ENCODE measurements at places on chromosomes 2 and 18.

DNA sequence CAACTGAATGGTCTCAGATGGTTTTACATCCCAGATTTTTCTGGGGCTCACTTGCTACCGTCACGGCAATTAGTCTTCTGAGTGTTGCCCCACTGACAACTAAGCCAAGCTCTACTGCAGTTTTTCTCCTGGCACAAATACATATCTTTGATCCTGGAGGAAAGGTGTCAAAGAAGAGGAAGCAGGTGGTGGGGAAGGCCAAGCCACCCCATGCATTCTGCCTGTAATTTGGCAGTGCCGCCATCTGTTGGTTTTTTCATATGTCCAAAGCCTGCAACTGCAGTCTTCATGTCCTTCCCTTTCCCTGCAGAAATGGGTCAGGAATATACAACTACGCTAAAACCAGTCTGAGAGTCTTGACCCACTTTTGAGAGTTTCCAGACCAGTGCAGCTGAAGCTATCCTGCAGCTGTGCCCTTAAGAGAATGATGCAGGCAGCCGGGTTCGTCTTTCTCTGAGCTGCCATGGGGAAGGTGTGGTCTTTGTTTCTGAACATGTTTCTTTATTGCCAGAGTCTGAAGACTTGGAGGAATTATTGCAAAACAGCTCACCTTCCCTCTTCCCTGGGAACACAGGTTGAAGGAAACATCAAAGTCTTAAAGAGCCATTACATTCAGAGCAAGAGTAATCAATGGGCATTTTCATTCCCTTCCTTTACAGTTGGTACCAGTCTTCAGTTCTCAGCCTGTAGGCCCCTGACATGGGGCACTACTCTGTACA, 71.8 kb upstream of the ATL2 start:
- DNase-seq, result no peak

- DNase-seq, result no peak
Observed at GRCh38 chr2:25078170-25079049, 36.5 kb downstream of the EFR3B start.

DNA sequence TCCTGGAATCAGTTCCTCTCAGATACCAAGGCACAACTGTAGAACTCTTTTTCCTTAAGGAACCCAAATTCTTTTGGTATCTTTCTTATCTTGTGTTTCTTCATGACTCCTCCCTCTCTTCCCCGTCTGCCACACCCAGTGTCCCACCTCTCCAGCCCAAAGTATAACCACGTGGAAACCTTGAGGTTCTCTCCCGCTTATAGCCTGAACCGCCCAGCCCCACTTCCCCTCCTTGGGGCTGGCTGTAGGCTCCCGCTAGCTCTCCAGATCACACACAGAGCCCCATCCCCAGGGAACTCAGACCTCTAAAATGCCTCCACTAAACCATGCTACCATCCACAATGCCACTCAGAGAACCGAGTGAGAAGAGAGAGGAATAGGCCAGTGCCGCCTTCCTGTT, 87.5 kb downstream of the MAPRE2 start:
- DNase-seq, result no peak

- DNase-seq, result no peak
Observed at GRCh38 chr2:45069684-45070083, 60.4 kb upstream of the SIX2 start.

GRCh38 chr2:190202604-190203003, 117.0 kb downstream of the HIBCH start:
- no peak for DNase-seq

DNA sequence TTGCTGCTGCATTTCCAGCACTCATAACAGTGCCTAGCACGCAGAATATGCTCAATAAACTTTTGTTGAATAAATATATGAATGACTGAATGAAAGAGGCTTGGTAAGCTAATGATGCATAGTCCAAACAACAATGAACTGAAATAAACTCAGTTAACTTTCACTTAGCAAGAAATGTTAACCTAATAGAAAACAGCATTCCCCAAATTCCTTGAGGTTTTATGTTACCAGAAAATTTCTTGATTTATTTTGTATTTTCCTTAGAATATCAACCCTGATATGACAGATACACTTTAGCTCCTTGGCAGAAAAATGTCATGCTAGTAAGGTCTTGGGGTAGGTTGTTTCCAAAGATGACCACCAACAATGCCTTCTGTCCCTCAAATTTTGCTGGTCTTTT, 217.4 kb downstream of the KCNE4 start:
- no peak for DNase-seq

DNA sequence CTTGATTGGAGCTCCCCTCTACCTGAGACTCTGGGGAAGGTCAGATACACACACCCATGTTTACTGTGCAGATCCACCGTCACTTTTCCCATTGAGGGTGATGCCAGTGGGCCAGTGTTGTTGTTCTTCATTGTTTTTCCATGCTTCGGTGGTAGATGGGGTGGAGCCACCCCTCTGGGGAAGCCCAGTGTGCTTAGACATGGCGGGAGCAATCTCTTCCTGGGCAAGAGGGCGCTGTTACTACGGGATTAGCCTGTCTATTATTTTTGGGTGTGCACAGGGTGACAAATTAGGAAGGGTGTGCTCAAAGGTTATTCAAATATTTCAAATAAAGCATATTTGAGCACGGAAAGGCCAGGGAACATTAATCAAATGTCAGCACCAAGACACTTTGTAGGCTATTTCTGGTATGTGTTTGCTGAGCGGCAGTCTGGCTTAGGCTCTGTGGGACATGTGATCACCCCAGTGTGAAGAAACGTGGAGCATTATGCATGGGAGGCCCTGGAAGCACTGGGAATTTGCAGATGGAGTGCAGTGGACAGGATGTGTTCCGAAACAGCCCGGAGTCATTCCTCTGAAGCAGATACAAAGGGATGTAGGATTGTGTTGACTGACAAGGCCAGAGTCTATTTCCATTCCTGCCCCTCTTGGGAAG, 34.8 kb upstream of the SMIM21 start:
- DNase-seq, result no peak

GRCh38 chr2:162295009-162295408, 23.5 kb downstream of the IFIH1 start:
- DNase-seq, result no peak

- no peak for DNase-seq
Observed at GRCh38 chr2:145090841-145091761, 571.2 kb upstream of the ZEB2 start.

GRCh38 chr2:54546518-54546917, 90.4 kb downstream of the SPTBN1 start:
- no peak for DNase-seq

GRCh38 chr2:216606551-216607276, 26.5 kb upstream of the IGFBP2 start:
- no peak for DNase-seq

- DNase-seq, result no peak
Observed at GRCh38 chr2:178770518-178770917, 36.7 kb downstream of the TTN start.

DNA sequence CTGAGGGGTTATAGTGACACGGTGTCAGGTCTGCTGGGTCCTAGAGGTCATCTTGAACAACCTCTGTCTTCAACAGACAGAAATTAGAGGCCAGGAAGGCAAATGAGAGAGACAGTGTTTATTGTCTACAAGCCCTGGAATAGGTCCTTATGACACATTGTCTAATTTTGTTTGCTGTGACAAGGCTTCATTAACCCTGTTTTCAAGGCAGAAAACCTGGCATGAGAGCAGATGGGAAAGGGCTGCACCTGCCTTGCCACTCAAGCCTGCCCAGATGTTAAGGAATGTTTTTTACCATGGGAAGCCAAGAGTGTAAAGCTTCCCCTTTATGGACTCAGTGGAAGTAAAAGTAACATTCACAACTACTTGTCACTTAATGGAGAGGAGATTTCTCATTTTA, 275.3 kb downstream of the KCNS3 start:
- DNase-seq, result no peak

DNA sequence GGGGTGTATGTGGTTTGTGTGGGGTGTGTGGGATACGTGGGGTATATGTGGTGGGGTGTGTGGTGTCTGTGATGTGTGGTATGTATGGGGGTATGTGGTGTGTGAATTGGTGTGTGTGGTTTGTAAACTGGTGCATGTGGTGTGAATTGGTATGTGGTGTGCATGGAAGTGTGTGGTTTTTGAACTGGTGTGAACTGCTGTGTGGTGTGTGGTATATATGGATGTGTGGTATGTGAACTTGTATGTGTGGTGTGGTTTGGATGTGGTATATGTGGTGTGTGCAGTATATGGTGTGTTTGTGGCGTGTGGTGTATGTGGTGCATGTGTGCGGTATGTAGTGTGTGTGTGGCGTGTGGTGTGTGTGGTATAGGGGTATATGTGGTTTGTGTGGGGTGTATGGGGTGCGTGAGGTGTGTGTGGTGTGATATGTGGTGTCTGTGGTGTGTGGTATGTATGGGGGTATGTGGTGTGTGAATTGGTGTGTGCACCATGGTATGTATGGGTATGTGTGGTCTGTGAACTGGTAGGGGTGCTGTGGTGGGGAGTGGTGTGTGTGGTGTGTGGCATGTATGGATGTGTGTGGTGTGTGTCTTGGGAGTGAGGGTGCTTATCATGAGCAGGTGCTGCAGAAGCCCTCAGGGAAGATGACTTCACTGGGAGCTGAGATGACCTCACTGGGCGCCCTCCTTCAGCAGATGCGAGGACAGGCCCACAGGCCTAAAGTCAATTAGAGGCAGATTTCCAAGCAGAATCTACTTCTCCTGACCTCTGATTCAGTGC, 209.6 kb upstream of the TNP1 start:
- no peak for DNase-seq

- DNase-seq, result no peak
Observed at GRCh38 chr2:176595986-176596385, 326.7 kb downstream of the MTX2 start.

GRCh38 chr18:62140259-62140658, 46.6 kb downstream of the PIGN start:
- no peak for DNase-seq

GRCh38 chr2:109510136-109511028, 103.4 kb downstream of the SEPTIN10 start:
- DNase-seq, result peak; percentile 95

GRCh38 chr18:11672846-11673454, 16.1 kb upstream of the GNAL start:
- DNase-seq, result peak; percentile 90

- no peak for DNase-seq
Observed at GRCh38 chr2:200716386-200716785, 95.3 kb upstream of the BZW1 start.

DNA sequence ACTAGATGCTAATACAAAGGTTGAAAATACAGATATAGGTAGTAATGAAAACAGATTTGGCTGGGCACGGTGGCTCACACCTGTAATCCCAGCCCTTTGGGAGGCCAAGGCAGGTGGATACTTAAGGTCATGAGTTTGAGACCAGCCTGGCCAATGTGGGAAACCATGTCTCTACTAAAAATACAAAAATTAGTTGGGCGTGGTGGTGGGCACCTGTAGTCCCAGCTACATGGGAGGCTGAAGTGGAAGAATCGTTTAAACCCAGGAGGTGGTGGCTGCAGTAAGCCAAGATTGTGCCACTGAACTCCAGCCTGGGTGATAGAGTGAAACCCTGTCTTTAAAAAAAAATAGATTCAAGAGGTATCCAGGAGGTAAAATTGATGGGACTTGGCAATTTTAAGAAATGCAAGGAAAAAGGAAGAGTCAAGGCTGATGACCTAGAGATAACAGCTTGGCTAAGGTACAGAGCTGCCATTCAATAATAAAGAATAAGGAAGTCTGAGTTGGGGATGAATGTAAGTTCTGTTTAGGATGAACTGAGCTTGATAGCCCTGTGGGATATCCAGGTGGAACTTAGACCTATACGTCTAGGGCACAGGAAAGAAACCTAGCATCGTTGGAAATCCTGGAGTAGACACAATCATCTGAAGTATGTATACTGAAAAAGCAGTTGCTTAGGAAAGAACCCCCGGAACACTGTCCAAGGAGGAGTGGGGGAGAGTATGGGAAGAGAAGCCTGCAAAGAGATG, 9.1 kb downstream of the MAT2A start:
- DNase-seq, result no peak

DNA sequence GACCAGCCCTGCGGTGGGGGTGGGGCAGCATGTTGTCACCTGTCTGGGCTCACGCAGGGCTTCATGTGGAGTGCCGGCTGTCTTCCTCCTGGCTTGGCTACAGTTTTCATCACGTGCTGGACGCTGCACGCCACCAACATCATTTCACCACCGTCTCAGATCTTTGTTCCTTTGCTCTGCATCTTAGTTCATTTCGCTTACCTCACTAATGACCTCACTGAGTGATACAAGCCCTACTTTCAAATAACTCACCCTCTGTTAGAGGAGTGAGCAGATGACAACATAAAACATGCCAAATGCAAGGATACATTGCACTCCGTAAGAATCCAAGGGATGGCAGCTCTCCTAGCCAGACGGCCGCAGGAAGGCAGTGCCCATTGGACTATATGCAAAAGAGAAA, 527.5 kb downstream of the GALR1 start:
- peak; percentile 66 for DNase-seq

GRCh38 chr2:188117706-188118105, 174.0 kb upstream of the GULP1 start:
- no peak for DNase-seq

DNA sequence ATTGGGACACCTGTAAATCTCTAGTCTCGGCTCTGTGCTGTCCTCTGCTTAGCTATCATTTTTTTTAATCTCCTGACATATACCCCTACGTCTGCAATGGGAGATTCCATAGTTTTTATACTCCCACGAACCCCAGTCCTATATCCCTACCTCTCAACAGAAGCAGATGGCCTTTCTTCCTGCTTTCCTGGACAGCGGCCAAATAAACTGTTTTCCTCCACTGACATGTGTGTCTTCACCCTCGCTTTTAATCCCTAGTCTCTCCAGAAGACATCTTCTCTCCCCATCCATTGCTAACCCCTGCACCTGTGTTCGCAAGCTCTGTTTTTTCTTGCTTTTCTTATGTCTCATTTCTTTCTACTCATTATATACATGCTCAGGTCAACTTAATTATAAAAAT, 395.4 kb downstream of the EPHA4 start:
- no peak for DNase-seq

- DNase-seq, result no peak
Observed at GRCh38 chr2:229901819-229902218, 20.0 kb downstream of the TRIP12 start.

DNA sequence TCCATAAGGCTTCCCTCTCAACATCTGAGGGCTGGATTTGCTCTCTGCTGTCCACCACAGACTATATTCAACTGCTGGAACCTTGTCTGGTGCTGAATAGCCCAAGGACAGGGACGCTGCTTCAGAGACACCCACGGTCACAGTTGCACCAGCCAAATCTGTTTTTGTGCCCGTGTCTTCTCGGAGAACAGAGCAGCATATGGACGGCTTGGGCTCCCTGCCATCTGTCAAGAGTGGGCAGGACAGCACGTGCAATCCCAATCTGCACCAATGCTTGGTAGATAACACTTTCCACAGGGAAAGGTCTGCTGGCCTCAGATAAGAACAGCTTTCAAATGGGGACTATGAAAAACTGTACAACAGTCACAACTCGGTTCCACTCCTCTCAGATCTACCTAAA, 466.1 kb downstream of the TGIF1 start:
- peak; percentile 89 for DNase-seq

DNA sequence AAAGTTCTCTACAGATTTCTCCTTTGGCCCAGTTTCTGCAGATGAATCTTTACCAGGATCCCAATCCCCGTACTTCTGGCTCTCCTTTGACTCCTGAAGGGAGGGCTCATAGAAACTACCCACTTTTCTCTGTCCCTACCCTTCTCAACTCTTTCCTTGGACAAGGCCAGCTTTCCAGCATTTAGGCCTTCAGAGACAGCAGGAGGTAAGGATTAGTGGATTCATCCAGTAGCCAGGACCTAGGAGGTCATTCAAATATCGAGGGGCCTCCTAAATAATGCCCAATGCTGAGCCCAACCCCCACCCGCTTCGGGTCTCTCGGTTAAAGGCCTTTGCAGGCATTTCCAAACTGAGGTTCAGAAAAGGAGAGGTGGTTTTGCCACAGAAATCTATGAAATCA, 4.8 kb upstream of the ZNF532 start:
- no peak for DNase-seq

GRCh38 chr2:6574121-6574520, 291.6 kb downstream of the CMPK2 start:
- DNase-seq, result no peak

All from esophagus muscularis mucosa (tissue), 4 donors.